ENCODE measurements at places on chromosomes 3 and 15. TPM values are rescaled to one million over a fixed set of nuclear protein-coding genes. Genes with fewer than 3 reads are reported as not detected.
A peak's percentile ranks its signal among the peaks of the same experiment; 100 is the strongest.

DNA sequence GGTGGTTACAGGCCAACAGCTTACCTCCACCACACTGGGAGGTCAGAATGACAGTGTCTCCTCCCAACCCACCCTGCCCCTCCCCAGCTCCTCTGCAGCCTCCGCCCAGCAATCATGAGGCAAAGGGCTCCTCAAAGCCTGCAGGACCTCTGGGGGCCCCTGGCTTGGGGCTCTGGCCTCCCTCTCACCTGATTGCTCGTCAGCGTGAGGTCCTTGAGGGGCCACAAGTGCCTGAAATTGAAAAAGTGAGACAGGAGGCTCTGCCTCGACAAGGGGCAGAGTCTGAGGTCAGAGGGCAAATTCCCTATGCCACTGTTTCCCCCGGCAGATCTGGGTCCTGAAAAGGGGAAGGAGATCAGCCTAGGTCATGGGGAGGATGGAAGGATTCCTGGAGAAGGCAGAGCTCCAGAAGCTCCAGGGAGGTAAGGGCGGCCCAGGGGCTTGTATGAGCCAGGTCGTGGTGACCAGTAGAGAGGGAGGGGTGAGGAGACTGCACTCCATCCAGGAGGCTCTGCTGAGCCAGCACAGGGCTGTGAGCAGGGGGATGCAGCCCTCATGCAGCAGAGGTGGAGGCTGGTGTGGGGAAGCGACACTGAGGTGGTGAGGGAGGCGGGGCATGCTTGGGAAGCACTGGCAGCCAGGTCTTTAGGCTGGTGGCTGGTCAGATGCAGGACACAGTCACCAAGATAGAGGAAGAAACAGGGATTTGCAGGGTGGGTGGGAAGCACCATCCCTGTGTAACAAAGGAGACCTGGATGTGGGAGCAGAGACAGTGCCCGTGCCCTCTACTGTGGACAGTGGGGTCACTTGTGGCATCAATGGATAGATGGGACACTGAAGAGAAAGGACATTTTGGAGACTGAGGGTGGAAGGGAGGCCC, 20.1 kb downstream of the ALS2CL start:
- DNase-seq: no peak

DNA sequence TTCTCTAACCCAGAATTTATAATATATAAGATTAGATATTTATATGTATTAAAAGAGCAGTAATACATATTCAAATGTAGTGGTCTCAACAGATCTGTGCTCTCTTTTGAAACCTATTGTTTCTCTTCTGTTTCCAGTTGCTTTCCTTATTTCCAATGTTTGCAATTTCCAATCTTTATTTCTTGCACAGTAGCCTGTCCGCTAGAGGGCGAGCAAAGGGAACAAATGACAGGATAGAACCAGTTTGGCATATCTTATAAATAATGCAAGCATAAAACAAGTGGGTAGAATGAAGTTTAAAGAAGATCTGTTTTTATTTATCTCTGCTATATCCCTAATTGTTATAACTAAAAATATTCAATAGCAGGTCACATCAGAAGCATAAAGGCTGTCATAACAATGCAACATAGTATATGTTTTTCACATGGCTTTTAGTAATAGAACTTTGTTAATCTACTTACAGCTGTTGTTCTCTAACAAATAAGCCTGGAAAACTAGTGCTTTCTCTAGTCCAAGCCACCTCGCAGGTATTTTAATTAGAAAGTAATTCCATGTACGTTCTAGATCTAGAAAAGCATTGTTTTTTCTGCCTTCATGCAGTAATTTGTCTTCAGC, 15.1 kb upstream of the TCAIM start:
- DNase-seq: peak; percentile 90

DNA sequence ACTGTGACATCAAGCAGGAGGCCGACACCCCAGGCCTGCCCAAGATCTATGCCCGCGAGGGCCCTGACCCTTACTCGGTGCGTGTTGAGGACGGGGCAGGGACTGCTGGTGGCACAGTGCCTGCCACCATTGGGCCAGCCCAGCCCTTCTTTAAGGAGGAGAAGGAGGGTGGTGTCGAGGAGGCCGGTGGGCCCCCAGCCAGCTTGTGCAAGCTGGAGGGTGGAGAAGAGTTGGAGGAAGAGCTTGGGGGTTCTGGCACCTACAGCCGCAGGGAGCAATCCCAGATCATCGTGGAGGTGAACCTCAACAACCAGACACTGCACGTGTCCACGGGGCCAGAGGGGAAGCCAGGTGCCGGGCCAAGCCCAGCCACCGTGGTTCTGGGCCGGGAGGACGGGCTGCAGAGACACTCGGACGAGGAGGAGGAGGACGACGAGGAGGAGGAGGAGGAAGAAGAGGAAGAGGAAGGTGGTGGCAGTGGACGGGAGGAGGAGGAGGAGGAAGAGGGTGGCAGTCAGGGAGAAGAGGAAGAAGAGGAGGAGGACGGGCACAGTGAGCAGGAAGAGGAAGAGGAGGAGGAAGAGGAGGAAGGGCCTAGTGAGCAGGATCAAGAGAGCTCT, 5.4 kb downstream of the ZBTB47 start:
- DNase-seq: no peak

- no peak for DNase-seq
These were observed 6.6 kb downstream of the CLSTN2 start for GRCh38 chr3:139941580-139941979.

- no peak for DNase-seq
These were observed 157.2 kb downstream of the DCLK3 start for GRCh38 chr3:36606871-36607765.

GRCh38 chr15:25543196-25543595, 104.4 kb upstream of the UBE3A start:
- DNase-seq: no peak

DNA sequence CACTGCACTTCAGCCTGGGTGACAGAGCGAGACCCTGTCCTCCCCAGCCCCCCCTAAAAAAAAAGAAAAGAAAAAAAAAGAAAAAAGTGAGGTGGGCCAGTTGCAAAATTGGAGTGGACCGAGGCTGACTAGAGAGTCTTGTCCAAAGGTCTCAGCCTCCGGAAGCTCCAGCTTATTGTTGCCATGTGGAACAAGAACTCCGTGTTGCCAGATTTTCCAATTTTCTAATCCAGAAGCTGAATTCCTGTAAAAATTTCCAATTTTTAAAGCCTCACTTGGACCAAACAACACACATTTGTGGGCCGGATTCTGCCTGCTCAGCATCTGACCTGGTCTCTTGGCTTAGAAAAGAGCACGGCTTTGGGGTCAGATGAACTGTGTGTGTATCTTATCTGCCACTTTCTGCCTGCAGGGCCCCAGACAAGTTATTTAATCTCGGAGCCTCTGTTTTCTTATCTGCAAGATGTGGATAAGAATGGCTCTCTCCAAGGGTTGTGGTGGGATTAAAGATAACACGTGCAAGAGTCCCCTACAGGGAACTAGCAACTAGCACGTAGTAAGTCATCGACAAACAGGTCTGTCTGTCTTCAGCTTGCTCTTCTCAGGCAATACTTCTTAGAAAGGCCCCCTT, 73.7 kb upstream of the TLE3 start:
- DNase-seq: no peak

GRCh38 chr3:106339551-106339950, 470.7 kb upstream of the CBLB start:
- DNase-seq: no peak

GRCh38 chr3:46501702-46502101, 3.9 kb downstream of the RTP3 start:
- DNase-seq: no peak

DNA sequence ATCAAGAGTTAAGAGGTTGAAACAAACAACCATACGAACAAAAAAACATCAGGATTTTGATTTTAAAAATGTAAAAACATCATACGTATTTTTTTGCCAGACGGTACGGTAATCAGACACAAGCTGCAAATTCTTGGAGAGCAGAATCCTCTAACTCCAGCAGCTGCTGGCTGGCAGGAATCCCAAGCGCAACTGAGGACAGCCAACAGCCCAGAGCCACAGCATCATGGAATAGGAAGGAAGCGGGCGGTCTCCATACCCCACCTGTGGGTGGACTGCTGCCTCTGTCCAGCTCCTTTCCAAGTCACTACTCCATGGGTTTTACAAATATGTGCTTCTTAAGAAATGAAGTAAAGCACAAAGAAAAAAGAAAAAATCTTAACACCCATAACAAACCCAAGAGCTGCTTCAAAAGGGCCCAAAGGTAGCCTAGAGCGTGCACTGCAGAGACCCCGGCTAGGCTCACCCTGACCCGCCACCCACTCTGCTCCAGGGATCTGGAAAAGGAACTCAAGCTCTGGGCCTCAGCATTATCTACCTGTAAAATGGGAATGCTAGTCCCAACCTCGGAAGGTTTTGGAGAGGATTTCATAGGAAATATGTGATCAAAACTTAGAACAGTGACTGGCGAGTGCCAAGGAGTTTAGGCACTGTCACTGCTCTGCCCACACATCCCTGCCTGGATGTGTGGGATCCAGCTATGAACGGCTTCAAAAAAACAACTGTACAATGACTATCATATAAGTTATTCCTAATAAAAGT, 33.4 kb downstream of the ZXDC start:
- peak; percentile 60 for DNase-seq

RPL15 gene
- 2,087 TPM for total RNA-seq

FGD5 gene
- 8.1 TPM for total RNA-seq

TMEM266 gene
- total RNA-seq: 1.6 TPM
